ENCODE measurements at places on chromosomes 12 and 14.

- no peak for DNase-seq
Observed at GRCh38 chr12:53115112-53115890, 12.0 kb downstream of the SOAT2 start.

GRCh38 chr12:7935590-7936581 is at the start of gene SLC2A3:
SLC2A3 (minus strand) TSS chr12:7936187; CDS start chr12:7936034, 153 bp downstream.
- DNase-seq = peak; percentile 93

DNA sequence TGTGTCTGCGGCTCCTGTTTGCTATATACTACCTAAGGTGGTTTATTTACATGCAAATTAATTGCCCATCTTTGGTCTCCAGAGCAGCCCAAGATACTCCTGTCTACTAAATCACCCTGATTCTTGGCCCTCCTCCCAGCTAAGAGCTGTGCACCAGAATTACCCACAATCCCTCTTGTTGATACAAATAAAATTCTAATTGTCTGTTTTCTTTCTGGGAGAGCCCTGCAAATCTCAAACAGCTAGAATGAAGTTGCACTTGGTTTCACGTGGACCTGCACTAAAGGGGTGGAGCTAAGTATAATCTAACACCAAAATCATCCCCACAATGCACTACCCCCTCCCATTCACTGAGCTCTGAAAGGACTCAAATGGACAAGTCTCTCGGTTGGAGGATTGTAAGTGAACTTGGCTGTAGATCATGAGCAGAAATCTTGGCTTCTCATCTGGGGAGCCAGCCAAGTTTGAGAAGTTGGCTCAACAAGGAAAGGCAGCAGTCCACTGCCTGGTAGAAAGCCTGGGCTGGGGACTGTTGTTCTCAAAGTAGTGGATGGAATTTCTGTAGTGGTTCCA is 6.6 kb downstream of the MAX start:
- no peak for DNase-seq

- no peak for DNase-seq
Observed at GRCh38 chr14:24670594-24670993, 36.6 kb upstream of the GZMB start.

GRCh38 chr12:84150201-84150600 is 762.4 kb downstream of the SLC6A15 start:
- no peak for DNase-seq

DNA sequence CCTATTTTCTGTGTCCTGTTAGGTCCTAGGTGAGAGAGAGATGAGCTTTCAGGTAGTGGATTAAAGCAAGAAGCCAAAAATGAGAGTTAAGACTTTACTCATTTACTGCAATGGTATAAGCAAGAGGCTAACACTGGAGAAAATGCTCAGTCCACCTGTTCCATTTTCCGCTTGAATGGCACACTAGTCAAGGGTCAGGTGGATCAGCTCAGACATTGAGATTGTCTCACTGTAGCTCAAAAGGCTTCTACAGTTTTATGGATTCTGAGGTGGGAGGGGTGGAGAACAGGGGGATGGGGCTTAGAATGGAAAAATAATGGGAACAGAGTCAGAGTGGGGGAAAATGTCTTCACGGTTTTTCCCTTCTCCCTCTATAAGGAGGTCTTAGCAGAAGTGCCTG is 57.3 kb upstream of the MUCL1 start:
- DNase-seq = no peak

GRCh38 chr12:6607751-6608591 is 792 bp upstream of the CHD4 start:
- peak; percentile 53 for DNase-seq

- no peak for DNase-seq
Observed at GRCh38 chr14:91796617-91797347, 64.9 kb upstream of the CATSPERB start.

DNA sequence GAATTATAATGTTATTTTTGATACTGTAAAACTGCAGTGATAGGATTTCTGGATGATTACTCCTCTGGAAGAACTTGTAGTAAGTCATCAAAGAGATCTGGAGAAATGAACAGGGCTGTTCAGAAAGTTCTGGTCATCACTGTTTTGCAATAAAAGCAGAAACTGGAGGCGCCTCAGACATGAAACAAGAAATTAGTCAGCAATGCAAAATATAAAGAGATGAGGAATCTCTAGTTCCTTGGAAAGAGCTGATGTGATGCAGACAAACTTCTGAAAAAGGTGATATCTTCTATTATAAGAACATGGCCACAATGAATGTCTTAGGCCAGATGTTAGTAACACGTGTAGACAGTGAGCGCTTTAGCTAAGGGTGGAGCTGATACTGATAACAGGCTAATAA is 9.5 kb downstream of the ACIN1 start:
- DNase-seq = no peak

DNA sequence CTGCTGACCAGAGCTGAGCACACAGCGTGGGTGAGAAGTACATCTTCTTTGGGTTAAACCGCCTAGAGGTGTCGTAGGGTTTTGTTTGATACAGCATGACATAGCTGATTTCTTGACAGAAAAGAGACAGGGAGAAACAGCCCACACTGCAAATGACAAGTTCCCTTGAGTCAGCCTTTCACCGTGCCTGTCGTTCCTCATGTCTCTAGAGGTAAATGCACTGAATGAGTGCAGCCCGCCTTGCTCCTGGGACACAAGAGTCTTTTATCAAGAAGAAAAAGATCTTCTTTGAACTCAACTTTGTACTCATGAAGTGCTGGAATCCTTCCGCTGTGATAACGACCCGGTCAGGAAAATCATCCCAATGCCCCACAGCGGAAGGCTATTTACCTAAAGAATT is 77.6 kb downstream of the TMEM132D start:
- DNase-seq = no peak

GRCh38 chr12:124913474-124914391 is 717 bp downstream of the UBC start:
- DNase-seq = peak; percentile 94

DNA sequence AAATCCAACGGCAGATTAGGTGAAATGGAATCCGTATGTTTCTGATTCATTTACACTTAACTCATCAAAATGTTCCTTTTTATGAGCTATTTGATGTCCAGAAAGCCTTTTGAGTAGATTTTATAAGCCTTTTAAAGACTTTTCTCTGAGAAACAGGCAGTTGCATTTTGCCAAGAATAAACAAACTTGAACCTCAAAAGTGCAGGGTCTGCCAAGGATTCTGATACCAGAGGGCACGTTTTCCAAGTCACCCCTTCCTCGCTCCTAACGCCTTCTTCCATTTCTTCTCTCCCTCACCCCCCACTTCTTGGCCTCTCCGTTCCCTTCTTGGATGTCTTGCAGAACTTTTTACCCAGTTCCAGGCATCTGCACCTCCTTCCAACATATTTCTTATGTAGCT is 200.6 kb upstream of the TBX3 start:
- DNase-seq = no peak

- no peak for DNase-seq
Observed at GRCh38 chr12:84874825-84875139, 37.8 kb downstream of the SLC6A15 start.

- DNase-seq = no peak
Observed at GRCh38 chr12:126212824-126213223, 1147.6 kb downstream of the AACS start.

DNA sequence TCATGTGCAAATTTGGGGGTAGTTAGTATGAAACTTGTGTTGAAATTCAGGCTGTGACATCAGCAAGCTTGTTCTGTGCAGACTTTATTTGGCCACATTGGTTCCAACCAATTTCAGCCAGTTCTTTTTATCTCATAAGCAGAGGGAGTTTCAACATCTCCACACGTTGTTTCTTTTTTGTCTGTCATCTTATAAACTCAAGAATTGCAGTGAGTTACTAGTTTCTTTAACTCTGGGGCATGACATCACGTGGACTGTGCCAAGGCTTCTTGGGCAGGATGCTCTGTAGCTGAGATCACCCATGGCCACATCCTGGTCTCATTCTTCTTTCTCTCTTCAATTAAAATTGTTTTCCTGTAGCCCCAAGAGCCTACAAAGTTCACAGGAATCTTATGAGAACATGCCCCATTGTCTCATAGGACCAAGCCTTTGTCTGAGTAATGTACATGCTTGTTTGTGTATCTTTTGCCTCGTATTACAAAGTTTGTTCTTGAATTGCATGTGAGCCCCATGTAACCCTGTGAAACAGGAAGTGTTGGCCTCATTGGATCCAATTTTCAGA is 982.0 kb upstream of the TMEM132C start:
- no peak for DNase-seq

- DNase-seq = no peak
Observed at GRCh38 chr14:64439141-64439540, 26.2 kb upstream of the AKAP5 start.

DNA sequence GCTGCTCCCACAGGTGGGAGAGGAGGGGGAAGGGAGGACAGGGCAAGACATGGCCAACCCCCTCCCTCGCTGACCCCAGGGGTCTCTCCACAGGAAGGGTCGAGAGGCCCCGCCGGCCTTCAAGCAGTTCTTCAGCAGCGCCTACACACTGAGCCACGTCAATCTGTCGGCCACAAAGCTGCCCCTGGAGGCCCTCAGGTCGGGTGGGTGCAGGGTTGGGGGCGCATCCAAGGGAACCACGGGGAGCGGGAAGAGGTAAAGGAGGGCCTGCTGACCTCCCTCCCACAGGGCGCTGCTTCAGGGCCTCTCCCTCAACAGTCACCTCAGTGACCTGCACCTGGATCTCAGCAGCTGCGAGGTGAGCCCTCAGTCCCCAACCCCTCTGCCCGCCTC is 6.1 kb downstream of the CARMIL3 start:
- DNase-seq = no peak

DNA sequence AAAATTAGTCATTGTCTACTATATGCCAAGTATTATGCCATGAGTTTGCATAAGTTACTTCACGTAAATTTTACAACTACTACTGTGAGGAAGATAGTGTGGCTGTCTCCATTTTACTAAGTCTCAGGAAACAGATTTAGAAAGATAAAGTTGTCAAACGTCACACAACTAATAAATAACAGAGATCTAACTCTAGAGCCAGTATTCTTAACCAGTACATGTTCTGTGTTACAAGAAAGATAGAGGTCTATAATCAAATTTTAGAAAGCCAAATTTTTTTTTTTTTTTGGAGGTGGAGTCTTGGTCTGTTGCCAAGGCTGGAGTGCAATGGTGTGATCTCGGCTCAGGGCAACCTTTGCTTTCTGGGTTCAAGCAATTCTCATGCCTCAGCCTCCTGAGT is 14.2 kb downstream of the CLEC4C start:
- DNase-seq = no peak

- no peak for DNase-seq
Observed at GRCh38 chr12:102009796-102010195, 52.0 kb downstream of the WASHC3 start.

- no peak for DNase-seq
Observed at GRCh38 chr14:81231540-81231939, 10.8 kb upstream of the GTF2A1 start.

- no peak for DNase-seq
Observed at GRCh38 chr12:93130366-93131054, 201.4 kb upstream of the EEA1 start.

GRCh38 chr14:36450550-36450949 is 69.5 kb downstream of the NKX2-1 start:
- DNase-seq = no peak

DNA sequence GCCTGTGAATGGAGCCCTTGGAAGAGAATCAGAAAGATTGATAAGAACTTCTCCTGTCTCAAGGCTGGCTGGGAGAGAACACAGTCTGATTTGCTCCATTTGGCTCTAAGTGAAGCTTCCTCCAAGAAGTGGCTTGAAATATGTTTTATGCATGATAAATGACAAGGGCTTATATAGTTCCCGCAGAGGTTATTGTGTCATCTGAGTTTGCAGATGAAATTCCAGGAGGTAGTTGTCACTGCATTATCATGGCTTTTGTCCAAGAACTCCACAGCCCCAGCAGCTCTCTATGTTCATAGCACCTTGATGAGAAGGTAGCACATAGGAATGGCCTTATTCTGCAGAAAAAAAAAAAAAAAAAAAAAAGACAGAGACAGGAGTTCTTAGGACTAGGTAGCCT is 108.5 kb downstream of the DACT1 start:
- no peak for DNase-seq

DNA sequence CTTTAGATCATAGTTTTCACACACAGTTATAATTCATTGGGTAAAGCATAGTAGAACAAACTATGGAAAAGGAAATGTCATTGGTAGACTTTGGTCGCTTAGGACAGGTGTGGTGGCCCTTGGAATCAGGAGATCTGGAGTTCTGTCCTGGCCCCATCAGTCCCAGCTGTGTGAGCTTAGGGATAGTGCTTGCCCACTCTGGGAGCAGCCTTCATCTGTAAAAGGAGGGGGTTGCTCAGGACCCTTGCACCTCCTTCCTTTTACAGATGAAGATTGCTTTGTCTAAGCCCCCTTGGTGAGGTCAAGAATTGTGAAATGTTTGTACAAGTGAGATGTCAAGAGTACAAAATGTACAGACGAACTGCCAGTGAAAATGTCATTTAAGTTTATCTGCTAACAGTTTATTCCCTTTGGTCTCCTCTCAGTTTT is 93.2 kb downstream of the BORCS5 start:
- no peak for DNase-seq

DNA sequence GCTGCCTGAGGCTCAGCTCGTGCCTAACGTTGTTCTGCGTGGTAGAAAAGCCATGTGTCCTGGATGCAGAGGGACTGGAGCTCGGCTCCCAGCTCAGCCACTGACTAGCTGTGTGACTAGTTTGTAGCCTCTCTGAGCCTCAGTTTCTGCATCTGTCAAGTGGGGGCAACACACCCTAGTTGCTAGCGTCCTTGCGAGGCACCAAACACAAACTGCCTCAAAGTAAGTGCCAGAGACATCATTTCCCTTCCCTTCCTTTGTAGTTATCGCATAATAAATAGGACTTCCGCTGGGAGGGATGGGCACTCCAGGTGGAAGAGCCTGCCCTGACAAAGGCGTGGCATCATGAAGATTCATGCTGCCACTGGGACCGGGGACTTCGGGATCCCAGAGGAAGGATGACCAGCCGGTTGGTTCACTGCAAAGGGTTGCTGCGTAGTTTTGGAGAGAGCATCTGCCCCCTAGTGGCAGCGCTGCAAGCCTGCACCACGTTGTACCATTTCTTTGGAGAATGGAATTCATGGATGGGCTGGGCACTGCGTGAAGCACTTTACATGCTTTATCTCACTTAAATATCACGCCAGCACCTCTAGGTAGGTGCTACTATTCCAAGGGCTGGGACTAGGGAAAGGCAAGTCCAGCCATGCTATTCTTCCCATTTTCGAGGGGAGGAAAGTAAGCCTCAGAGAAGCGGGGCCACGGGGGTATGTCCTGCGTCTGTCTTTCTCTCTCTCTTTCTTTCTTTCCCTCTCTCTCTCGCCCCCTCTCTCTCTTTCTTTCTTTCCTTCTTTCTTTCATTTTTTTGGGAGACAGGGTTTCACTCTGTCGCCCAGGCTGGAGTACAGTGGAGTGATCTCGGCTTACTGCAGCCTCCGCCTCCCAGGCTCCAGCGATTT is 4.6 kb downstream of the CCDC197 start:
- peak; percentile 65 for DNase-seq

- no peak for DNase-seq
Observed at GRCh38 chr12:52735816-52736632, 32.7 kb upstream of the KRT77 start.

- DNase-seq = no peak
Observed at GRCh38 chr12:98727196-98727595, 82.1 kb downstream of the APAF1 start.

GRCh38 chr14:105883066-105884005 is 357.0 kb downstream of the TMEM121 start:
- DNase-seq = no peak

Measured in stimulated activated CD4-positive, alpha-beta T cell treated with anti-CD3 and anti-CD28 coated beads, Interleukin-12 subunit alpha, Interleukin-12 subunit beta, amount 100 ng/mL, for 48 hours (primary cell).